ENCODE measurements at places on chromosomes 2 and 18.

- no peak for DNase-seq
Measured at GRCh38 chr2:132654968-132655367, 15.0 kb downstream of the LYPD1 start.

- no peak for DNase-seq
Measured at GRCh38 chr2:53505826-53506225, 261.8 kb upstream of the CHAC2 start.

- DNase-seq, result no peak
Measured at GRCh38 chr2:18927525-18928232, 338.3 kb upstream of the NT5C1B start.

- DNase-seq, result no peak
Measured at GRCh38 chr2:176291809-176292283, 22.6 kb downstream of the MTX2 start.

- no peak for DNase-seq
Measured at GRCh38 chr2:223976635-223977226, 19.5 kb downstream of the MRPL44 start.

GRCh38 chr2:51014759-51015158 lies 17.2 kb downstream of the NRXN1 start:
- DNase-seq, result no peak

DNA sequence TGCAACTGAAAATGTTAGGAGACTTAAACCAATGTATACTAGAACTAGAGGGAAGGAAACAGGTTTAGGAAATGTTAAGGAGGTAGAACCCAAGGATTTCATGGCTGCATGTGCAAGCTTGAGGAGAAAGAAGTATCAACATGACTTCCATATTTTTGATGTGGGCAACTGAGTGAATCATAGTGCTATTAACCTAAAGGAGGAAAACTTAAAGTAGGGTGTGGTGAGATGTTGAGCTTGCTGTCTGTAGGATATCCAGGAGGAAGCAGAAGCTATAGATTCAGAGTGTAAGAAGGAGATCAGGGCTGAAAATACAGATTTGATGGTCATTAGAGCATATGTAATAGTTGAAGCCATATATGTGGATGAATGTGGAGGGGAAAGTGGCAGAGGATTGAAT lies 31.5 kb downstream of the NDC80 start:
- no peak for DNase-seq

DNA sequence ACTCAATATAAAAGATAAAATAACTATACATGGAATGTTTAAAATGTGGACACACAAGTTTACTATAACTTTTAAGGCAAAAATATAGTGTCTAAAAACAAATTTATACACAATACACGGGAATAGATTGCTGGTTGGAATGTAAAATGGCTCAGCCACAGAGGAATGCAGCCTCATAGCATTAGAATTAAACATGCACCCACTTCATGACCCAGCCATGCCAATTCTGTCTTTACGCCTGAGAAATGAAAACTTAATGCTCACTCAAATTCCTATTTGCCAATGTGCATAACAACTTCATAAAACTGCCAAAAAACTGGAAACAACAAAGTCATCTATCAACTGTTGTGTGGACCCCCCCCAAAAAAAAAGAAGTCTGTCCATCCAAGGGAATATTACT lies 1006.6 kb upstream of the POU3F3 start:
- DNase-seq, result no peak

GRCh38 chr2:99988599-99988998 lies 153.8 kb downstream of the AFF3 start:
- DNase-seq, result no peak
